ENCODE measurements at places on chromosomes 7 and 10.

GRCh38 chr7:50679218-50680007, 103.3 kb downstream of the GRB10 start:
- no peak for DNase-seq

DNA sequence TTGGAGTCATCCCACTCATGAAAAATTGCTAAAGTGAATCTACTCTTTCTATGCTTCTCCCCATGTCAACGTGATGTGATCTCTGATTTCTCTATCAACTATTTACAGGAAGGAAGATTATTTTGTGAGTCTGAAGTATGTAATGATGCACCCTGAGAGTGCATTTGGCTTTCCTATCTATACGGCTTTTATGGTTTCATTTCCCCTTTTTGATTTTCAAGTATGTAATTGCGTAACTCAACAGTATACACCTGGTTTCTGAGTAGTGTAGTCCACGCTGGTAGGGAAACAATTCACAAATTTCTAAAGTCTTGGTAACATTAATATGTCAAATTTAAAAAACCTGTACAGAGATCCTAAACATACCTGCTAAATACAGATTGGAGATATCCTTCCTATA, 194.7 kb upstream of the SEMA3A start:
- no peak for DNase-seq

GRCh38 chr7:166338-167060, 25.9 kb upstream of the FAM20C start:
- no peak for DNase-seq

- DNase-seq = no peak
These were observed at the start of gene CDCA7L for GRCh38 chr7:21945454-21946221. Gene CDCA7L, minus strand, starts transcription at chr7:21945899. Its CDS starts 95 bp downstream, at chr7:21945804.

DNA sequence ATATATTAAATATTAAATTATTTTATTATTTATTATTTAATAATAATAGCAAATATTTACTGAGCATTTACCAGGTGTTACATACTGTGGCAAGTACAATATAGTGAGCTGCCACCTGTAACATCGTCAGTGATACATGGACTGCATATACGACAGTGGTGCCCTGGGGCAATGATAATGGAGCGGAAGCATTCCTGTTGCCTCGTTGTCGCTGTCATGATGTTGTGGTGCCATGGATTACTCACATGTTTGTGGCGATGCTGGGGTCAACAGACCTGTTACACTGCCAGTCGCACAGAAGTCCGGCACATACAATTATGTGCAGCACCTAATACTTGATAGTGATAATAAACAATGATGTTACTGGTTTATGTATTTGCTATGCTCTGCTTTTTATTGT, 20.6 kb downstream of the CAMK1D start:
- DNase-seq = no peak

DNA sequence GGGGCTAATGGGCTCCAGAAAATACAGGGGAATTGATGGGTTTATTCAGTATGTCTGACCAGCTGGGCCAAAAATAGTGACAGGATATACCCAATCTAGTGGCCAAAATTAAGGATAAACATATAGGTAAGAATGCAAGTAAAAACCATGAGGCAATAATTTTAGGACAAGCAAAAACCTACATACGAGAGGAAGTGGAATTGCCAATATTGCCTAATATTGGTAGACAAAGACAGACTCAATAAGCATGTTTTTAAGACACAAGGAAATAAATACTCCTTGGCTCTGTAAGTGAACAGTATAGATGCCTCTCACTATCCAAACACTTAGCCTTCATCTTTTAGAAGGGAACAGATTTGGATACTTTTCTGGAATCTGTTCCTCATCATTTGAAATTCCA, 51.0 kb downstream of the ATXN7L1 start:
- DNase-seq = no peak

DNA sequence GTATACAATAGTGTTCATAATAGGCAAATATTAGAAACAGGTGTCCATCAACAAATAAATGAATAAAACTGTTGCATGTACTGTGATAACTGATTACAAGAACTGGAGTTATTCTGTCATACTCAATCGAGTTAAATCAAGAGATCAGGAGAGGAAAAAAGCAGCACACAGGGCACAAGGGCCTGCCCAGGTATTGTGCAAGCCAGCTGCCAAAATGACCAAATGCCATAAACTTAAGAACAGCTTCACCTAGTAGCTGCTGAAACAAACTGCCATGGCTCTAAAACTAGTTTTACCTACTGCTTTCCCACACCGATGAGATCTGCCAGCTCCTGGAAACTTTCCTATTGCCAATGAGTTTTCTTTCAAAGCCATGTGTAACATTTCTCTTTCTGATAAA, 12.2 kb downstream of the GSAP start:
- DNase-seq = no peak

- DNase-seq = no peak
These were observed 18.4 kb downstream of the TRIM24 start for GRCh38 chr7:138478499-138478908.

GRCh38 chr10:71561003-71561574, 158.5 kb downstream of the C10orf105 start:
- no peak for DNase-seq

DNA sequence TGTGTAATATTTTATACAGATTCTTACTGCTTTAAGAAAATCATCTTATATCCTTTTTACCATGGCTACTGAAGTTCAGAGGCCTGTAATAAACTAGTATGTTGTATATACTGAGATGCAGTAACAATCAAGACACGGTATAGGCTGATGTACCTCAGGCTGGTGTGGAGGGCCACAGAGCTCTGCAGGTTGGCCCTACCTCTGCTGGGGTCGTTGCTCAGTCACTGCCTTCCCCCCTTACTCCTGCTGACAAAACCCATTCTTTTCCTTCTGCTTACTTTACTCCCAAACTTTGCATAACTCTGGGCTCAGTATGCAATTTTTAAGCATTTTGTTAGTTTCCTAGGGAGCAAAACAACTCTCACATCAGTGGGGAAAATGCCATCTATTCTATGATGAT, 200.1 kb upstream of the FOXP2 start:
- DNase-seq = no peak

GRCh38 chr7:79786187-79786586, 332.7 kb upstream of the MAGI2 start:
- DNase-seq = no peak

DNA sequence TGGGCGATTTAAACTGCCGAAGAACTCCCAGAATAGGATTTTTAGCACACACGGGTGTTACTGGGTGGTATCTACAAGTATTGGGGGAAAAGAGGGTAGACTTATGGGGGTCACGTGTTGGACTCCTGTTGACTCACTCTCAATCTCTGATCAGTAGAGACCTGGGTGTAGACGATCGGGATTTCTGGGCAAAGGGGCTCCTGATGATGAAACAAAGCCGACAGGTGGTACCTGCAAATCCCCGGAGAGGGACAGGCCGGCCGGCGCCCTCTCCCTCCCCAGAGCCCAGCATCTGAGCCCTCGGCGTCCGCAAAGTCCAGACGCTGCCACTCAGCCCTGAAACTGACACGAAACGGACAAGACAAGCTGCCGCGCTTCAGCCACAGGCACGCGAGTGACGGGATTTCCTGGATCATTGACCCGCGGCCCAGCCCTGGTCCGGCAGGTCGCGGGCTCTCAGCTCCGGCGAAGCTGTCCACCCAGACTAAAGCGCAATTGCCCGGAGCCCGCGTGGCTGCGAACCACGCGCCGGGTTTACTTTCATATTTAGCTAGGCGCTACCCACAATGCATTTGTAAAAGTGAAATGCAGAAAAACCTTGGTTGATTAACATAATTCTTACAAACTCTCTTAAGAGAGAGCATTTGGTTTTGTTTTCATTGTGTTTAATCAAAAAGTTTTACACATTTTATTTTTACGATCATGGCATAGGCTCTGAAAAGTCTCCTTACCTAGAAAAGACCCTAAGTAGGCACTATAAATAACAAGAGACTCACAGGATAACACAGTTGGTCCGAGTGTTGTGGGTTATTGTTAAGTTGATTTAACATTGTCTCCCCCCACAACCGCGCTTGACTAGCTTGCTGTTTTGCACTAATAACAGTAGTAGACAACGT, 56.9 kb upstream of the EZH2 start:
- DNase-seq = peak; percentile 26

- no peak for DNase-seq
These were observed 1126.4 kb upstream of the GHITM start for GRCh38 chr10:83012866-83013265.

- DNase-seq = no peak
These were observed 222.6 kb downstream of the MGMT start for GRCh38 chr10:129689671-129690071.

DNA sequence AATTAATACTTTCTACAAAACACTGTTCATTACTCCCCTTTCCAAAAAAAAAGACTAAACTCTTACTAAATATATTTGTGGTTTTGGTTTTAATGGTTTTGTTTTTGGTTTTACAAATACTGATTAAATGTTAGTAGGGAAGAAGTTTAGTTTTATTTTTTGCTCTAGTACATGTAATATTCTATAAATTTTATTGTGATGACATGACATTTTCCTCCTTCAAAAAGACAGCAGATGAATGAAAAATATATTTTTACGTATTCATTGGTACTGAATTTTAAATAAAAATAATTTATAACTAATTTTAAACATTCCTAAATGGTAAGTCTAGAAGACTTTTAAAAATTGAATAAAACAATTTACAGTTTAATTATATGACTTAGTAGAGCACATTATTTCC, 512.9 kb downstream of the GFRA1 start:
- no peak for DNase-seq

DNA sequence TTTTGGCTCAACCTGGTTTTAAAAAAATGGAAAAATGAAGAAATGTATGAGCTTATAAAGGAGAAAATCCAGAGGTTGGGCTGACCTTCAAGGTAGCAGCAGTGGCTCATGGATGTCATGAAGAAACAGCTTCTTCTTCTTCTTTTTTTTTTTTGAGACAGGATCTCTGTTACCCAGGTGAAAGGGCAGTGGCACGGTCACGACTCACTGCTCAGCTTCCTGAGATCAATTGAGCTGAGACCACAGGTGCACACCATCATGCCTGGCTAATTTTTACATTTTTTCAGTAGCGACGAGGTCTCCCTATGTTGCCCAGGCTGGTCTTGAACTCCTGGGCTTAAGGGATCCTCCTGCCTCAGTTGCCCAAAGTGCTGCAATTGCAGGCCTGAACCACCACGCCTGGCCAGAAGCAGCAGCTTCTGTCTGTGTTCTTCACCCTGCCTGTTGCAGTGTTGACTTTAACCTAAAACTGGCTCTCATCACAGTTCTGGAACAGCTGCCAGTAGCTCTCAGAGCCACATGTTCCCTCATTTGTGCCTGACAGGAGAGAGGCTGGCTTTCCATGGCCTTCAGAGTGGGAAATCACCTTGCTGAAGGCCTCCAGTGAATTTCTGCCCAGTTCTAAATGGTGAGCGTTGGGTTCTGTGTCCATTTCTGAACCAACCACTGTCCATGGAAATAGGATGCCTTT, 117.7 kb downstream of the PFKFB3 start:
- DNase-seq = no peak

GRCh38 chr7:18958627-18959026, 158.8 kb downstream of the TWIST1 start:
- no peak for DNase-seq

GRCh38 chr7:67655168-67655567, 658.5 kb downstream of the TYW1 start:
- DNase-seq = no peak

DNA sequence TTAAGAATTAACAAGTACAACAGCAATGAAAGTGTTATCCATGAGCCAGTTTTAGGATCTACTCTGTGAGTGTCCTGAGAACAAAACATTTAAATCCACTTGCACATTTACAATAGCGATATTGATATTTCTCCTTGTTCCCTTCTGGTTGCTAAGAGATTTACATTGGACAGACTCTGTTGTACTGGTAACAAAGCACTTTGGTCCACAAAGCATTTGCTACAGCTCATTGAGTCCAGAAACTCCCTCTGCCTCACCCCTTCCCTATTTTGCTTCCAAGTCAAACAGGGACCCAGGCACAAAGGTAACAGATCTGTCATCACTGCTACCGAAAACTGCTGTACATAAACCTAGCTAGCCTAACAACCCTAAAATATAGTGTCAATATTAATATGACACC, 2.1 kb downstream of the ANK3 start:
- no peak for DNase-seq

DNA sequence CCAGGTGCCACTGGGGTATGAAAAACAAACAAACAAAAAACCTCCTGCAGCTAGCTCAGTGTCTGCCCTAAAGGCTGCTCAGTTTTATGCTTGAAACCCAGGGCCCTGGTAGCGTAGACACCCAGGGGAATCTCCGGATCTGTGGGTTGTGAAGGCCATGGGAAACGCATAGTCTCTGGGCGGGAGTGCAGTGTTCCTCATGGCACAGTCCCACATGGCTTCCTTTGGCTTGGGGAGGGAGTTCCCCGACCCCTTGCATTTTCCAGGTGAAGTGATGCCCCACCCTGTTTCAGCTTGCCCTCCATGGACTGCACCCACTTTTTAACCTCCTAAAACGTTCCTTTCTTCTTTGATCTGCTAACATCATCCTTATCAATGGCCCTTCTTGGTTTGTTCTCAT, 56.0 kb downstream of the AHR start:
- no peak for DNase-seq

DNA sequence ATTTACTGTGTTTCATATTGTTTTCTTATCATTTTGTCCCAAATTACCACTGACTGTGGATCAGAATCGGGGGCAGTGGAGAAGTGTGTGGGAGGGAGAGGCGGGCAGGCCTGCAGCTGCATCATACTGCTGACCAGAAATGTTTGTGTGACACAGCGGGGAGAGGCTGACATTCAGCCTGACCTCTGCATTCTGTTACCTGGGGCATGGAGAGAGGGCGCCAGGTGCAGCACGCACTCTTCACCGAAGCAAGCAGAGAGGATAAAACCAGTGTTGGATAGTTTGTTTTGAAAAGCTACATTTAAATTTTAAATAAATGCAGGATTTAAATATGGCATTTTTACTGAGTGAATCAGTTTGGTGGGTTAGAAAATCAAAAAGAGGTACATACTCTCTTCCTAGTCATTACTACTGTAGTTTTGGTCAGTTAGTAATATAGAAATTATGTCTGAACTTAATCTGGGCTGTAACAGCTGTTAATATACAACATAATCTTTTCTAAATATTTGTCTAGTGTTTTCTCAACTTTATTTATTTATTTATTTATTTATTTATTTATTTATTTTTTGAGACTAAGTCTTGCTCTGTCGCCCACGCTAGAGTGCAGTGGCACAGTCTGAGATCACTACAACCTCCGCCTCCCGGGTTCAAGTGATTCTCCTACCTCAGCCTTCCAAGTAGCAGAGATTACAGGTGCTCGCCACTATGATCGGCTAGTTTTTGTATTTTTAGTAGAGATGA, 8.8 kb upstream of the STMP1 start:
- DNase-seq = no peak

DNA sequence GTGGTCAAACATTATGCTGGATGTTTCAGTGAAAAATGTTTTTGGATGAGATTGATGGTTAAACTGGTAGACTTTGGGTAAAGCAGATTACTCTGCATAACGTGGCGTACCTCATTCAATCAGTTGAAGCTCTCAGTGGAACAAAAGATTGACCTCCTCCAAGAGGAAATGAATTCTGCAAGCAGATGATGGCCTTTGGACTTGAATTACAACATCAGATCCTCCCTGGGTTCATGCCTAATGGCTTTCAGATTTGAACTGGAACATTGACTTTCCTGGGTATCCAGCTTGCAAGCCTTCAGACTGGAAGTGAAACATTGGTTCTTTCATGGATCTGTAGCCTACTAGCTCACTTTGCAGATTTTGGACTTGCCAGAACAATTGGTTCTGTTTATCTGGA, 169.3 kb upstream of the MALRD1 start:
- DNase-seq = no peak

Data from stimulated activated CD8-positive, alpha-beta memory T cell treated with anti-CD3 and anti-CD28 coated beads, Interleukin-7, amount 100 ng/mL, for 1 hour (primary cell).